ENCODE measurements at places on chromosomes 7 and 10.

DNA sequence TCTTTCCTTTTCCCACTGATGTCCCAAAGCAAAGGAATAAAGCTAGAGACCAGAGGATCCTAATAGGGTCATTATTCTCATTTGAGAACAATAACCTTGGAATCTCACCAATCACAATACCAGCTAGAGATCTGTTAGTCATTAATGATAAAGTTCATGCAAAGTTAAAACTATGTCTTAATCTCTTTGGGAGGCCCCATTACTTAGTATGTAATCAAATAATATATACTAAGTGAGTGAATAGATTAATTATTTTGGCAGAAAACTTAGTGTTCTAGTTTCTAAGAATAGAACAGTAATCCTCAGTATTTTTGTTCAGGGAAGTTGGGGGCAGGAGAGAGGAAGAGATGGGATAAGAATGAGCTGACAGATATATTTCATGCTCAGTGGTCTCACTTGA, 227.2 kb downstream of the MTERF1 start:
- no peak for DNase-seq

GRCh38 chr10:120181154-120181553, 275.9 kb upstream of the PLPP4 start:
- DNase-seq: no peak

DNA sequence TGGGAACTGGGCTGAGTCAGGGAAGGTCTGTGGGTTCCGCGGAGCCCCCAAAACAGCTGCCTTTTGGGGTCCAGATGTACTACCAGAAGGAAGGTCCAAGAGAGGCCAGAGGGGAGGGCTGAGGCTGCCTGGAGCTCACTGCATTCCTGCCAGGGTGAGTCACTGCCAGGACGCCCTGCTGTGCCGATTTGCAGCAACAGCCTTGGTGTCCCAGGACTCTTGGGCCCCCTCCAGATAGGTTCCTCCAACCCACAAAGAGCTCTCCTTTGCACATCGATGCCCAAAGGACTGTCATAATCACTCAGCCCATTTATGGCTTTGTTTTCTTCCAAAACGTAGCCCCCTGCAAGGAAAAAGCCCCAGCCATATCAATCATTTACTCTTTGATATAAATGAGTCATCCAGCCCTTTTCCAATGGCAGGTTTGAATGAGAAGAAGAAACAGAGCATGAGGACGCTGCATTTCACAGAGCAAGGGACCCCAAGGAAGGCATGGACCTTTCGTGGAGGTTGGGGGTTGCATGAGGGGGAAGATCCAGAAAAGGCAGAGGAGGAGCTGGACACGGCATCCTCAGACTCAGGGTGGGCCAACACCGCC, 32.2 kb upstream of the COL13A1 start:
- DNase-seq: no peak

DNA sequence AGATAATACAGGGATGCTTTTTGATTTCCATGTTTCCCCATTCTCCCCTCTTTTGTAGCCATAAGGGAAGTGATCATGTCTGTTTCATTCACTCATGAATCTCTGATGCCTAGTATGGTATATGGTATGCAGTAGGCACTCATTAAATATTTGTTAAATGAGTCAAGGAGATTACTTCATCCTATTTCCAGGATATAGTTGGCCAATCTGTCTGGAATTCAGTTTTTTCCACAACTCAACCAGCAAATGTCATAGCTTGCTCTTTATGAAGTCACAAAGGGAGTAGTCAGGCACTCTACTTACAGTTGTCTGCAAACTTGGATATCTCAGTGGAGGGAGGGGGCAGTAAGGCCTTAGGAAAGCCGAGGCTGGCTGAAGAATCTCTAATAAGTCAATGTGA, 853.6 kb downstream of the LRMDA start:
- DNase-seq: no peak

DNA sequence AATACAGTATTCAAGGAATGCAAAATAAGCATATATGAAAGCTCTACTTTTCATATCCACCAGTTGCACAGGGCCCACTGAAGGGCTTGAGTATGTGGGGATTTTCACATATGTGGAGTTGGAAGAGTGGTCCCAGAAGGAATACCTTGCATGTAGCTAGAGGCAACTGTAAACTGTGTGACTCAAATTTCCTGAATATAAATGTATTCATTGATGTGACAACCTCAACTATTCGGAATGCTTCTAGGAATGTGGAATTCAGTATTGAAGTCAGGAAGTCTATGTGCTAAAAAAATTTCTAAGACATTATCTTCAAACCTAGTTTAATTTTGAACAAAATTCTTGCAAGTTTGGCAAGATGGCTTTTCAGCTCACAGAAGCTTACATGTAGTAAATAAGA, 695.5 kb upstream of the SEMA3D start:
- DNase-seq: no peak

GRCh38 chr7:55965100-55965470, 700 bp downstream of the NIPSNAP2 start:
- no peak for DNase-seq

DNA sequence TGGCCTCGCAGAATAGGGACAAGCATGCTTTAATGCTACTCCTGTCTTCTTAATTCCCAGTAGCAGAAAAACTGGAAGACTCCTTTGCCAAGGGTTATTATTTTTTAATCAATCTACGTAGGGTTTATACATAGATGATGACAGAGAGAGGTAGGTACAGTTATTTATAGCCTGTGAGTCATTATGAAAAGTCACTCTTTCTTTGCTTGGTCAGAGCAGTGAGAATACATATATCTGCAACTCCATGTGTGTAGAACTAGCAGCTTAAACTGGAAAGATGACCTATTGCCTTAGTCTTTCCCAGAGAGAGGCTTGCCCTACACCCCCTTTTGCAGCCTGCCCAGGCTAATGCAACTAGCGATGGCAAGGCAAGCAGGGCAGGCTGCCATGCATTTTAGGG, 1050.6 kb downstream of the NRG3 start:
- no peak for DNase-seq

DNA sequence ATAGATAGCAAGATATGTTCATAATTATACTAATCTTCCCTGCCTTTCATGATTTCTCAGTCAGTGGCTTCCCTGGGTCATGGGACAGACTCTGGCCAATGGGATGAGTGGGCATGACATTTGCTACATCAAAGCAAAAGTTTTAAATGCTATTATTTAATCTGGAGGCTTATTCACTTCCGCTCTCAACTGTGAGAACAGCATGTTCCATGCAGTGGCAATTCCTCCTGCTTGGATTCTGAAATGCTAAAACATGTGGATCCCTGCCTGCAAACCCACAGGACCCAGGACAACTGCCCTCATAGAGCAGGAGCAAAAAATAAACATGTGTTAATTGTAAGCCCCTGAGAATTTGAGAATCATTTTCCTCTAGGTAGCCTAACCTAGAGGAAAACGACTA, 1412.4 kb upstream of the CELF2 start:
- no peak for DNase-seq

All from activated T-helper 9 cell treated with anti-CD3 and anti-CD28 coated beads, Interleukin-2, amount 50 U/mL, for 16 hours (primary cell).